ENCODE measurements at places on chromosomes 13 and 19.

DNA sequence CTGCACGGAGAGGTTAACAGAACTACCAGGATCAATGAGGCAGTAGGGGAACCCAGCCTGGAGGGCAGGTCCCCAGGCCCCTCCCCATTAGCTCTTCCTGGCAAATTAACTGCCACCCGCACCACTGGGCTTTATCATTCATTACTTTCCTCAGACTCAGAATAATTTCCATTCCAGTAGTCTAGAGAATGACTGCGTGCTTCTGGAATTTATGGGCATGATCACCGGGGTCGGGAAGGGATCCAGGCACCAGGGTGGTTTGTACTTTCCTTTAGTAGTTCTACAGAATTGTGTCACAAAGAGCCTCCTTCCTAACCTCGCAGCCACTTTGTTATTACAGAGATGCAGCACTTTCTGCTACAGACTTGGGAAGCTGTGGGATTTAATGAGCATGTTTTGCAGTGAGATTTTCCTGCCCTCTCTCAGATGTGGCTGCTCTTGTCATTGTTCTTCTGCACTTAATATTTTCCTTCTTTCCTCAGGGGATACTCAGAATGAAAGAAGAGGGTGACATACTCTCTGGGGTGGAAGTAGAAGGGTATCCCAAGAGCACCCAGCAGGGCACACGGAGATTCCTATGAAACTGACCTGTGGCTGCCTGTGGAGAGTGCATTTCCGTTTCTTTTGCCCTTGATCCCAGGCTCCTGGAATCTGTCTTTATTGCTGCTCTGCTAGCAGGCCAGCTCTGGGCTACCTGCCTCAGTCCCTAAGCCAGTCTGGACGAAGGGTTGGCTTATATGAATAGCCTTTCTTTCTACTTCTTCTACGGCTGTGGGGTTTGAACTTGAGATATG is 285.0 kb upstream of the SLC10A2 start:
- DNase-seq, result no peak

GRCh38 chr19:36026091-36026876 is 6.4 kb downstream of the CLIP3 start:
- no peak for DNase-seq

GRCh38 chr19:48558018-48558684 is 6.2 kb downstream of the SULT2B1 start:
- DNase-seq, result no peak

- DNase-seq, result no peak
Measured at GRCh38 chr19:17681505-17682125, 6.5 kb downstream of the UNC13A start.

DNA sequence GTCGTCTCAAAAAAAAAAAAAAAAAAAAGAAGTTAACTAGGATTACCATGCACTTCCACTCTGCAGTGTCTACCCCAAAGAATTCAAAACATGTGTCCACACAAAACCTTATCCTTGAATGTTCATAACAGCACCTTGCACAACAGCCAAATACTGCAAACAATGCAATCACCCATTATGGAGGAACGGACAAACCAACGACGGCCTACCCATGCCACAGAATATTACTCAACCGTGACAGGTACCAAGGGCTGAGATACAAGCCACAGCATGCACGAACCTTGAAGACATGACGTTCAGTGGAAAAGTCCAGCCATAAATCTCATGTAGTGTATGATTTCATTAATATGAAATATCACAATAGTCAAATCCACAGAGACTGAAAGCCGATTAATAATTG is 3.0 kb upstream of the SHISA7 start:
- DNase-seq, result no peak

DNA sequence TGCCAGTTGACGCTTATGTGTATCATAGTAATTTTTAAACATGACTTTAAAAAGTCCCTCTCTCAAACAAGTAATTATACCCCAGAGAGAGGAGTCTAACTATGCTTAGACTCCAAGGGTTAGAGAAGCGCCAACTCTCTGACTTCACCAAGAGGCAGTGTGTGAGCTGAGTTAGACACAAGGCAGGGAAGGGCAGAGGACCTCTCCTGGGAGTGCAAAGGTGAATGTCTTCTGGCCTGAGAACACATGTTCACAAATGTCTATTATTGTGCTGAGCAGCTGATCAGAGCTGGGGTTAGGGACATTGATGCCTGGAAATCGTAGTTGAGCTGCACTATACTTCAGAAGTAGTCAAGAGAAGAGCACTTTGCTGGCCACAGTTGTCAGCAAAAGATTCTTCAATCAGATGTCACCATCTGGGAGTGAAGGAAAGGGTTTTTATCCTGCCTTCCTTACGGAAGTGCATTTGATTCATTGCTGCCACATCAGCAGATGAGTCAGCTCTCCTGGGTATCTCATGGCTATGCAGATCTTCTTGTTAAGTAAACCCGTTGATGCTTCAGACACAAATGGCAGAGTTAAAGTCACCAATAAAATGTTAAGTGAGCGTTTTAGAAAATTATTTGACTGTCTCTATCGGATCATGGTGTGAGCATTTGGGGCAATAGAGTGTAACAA is 283.2 kb upstream of the ARGLU1 start:
- DNase-seq, result no peak

DNA sequence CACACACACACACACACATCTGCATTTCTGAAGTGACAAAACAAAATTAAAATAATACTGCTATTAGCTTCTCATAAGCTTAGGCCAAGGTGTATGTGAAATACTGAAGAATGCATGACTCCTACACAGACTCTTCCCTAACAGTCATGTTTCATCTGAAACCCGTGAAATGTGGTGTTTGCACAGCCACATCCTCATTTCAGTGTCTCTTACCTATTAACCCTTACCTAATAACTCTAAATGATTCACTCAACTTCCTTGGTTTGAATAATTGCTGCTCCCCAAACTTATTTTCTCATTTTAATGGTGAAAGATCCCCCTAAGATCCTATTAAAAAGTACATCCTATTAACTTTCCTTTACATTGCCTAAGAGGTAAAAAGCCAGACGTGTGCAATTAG is 117.6 kb downstream of the MIPEP start:
- DNase-seq, result no peak

GRCh38 chr19:28960986-28961705 is 251.8 kb downstream of the UQCRFS1 start:
- DNase-seq, result no peak

DNA sequence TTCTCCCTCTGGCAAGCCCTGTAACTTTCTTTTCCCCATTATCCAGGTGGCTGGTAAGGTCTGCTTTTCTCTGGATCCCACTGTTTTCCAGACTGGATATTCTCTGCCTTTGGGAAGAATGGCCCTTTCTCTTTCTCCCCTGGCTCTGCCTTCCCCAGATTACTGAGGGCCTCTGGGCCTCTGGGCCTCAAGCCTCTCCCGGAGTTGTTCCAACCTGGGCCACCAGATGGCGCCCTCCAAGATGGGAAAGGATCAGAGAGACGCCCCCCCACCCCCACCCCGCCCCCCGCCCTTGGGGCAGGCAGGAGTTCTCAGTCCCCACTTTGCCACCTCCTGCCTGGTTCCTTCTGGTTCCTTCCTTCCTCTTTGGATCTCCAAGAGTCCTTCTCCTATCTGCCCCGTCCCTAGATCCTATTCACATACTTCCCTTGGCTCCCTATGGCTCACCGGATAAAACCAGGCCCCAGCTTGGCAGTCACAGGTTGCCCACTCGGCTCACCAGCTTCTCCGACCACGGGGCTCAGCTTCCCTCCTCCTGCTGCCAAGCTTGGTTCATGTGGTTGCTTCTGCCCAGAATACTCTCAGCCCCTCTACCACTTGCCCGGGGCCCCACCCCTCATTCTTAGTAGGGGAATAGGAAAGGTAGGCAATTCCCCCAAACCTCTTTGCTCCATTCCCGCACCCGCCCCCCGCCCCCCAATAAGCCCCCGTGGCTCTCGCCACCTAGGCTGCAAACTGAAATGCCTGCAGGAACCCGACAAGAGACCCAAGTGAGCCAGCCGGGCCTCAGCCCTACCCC is 13.1 kb downstream of the EPS8L1 start:
- peak; percentile 20 for DNase-seq

DNA sequence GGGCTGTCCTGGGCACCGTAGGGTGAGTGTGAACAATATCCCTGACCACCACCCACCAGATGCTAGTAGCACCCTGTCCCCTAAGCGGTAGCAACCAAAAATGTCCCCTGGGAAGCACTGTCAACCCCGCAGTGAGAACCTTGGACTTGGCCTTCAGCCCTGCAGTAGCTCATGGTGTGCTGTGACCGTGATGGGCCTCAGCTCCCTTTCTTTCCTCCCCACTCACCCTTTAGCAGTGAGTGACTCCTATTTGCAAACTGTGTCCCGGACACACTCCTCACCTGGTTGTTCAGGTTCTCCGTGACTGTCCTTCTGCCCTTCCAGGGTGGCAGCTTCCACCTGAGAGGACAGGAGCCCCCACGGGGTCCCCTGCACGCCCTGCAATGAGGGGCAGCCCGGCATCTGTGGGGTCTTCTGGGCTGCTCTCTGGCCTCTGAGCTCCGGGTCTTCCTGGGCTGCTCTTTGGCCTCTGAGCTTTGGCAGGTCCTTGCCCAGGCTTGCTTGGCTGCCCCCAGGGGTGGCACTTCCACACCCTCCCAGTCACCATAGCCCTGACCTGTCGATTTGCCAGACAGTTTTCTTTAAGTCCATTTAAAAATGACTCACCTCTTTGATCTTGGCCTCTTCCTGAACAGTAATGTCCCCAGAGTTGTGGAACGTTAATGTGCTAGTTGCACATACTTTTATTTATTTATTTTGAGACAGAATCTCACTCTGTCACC is 3.8 kb downstream of the KDM4B start:
- DNase-seq, result no peak

- no peak for DNase-seq
Measured at GRCh38 chr13:65417953-65418352, 1812.2 kb downstream of the PCDH9 start.

DNA sequence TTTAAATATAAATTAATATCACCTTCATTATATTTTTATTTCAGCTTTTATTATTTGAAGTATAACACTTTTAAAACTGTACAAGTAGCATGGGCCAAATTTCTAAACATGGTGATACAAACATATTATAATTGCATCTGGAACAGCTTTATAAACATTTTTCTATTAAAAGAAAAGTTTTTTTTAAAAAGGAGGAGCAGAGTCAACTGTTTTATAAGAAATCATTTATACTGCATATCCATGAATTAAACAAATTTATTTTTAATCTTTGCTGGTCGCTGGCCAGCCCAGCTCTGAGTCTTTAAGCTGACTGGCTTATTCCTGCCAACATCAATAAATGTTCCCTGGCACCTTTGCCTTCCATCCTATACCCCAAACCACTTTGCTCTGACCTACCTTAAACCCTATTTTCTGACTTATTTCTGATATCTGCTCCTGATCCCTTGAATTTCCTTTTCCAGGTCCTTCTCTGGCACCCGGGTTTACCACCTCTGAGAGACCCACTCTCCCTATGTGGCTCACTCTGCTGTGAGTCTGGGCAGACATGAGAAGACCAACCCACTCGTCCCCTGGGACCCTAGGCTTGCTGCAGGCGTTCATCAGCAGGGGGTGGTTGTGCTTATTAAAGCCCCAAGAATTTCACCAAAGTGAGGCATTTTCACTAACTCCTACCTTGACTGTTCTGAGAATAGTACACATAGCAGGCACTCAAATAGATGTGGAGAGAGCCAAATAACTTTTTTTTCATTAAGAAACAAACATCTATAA is 220.3 kb downstream of the KLF12 start:
- no peak for DNase-seq

DNA sequence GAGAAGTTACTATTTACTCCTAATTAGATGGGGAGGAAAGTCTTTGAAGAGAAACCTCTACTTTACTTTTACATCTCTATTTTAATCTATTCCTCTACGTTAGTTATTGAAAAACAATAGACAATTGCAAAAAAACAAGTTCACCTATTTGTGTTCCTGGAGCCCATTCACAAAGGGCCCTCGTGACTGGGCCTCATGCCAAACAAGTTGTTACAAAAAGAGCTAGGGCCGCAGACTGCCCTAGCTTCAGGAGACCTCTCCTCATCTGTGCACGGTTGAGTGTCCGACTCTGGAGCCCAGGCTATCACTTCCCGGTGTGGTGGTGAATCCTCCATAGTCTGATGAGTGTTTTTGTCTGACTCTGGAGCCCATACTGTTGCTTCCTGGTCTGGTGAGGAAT is 190.9 kb downstream of the ZNF486 start:
- DNase-seq, result no peak

DNA sequence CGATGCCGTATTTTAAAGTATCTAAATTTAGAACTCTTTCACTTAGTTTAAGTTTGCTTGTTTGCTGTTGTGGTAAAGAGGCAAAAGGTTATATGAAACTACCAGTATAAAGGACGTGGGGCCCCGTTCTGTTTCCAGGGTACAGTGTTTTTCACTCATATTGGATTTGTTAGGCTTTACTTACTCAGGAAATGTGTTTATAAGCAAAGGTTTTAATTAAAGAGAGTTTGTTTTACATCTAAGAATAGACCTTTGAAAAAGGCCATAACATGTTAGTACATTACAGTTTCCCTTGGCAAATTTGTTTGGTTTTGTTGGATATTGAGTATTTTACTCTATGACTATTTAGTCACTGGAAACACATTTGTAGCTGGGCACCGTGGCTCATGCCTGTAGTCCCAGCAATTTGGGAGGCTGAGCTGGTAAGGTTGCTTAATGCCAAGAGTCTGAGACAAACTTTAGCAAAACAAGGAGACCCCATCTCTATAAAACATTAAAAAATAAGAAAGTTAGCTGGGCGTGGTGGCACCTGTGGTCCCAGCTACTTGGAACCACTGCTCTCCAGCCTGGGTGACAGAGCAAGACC is 7.1 kb downstream of the DGKH start:
- DNase-seq, result no peak

GRCh38 chr13:38421590-38422560 is 72.2 kb downstream of the UFM1 start:
- no peak for DNase-seq

DNA sequence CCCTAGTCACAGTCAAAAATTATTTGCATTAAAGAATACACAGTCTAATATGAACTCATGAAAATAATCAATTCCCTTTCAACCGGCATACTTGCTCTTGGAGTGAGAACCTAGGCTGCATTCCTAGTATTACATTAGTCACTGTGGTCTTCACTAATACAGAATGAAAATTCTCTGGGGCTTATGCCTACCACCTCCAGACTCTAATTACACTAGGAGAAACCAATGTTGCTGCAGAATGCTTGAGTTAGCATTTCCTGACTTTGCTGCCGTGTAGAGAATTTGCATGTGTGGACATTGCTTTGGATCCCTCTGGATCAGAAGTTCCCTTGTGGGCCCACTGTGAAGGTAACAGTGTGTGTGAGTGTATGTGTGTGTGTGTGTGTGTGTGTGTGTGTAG is 87.8 kb downstream of the CCNA1 start:
- no peak for DNase-seq

DNA sequence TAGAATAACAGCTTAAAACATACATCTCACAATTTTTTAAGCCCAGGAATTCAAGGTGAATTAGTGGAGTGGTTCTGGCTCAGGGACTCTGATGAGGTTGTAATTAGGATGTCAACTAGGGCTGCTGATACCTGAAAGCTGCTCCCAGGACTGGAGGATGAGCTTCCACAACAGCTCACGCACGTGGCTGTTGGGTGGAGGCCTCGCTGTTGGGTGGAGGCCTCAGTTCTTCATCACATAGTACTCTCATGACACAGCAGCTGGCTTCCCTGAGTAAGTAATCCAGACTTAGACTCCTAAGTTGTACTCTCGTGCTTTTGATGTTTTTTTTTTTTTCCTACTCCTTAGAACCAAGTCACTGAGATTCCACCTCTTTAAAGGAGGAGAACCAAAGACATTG is 577.1 kb upstream of the PRR20A start:
- no peak for DNase-seq

- no peak for DNase-seq
Measured at GRCh38 chr13:22175815-22176214, 504.9 kb downstream of the FGF9 start.

All from NCI-H2029 treated with DMSO at 0.1 percent for 48 hours (cell line).